ENCODE measurements at places on chromosomes 12 and 14.

DNA sequence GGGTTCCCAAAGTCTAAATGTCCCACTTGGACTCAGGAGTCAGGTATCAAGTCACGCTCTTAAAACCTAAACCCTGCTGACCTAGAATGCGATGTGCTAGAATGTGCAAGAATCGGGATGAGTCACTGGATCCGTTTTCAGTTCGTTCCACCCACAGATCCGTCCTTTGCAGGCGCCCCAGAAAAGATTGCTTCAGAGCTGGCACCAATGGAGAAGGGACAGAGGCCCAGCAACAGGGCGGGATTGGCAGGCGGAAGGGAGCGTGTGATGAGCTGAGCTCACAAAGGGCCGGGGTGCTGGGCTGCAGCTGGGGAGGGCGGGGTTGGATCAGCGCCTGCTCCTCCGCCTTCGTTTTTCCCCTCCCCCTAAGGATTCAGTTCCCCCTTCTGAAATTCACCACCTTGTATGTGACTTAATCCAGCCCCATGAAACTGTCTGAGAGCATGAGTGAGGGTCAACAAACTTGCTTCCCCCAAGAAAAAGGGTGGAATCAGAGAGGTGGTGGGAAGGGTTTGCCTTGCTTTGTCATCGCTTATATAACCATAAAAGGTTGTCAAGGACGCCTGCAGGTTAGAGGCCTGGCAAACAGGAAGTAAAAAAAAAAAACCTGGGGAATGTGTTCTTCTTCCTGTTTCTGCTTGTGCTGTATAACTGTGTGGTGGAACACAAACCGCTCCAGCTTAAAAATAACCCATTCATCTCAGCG, 2.8 kb upstream of the UBC start:
- no peak for DNase-seq

DNA sequence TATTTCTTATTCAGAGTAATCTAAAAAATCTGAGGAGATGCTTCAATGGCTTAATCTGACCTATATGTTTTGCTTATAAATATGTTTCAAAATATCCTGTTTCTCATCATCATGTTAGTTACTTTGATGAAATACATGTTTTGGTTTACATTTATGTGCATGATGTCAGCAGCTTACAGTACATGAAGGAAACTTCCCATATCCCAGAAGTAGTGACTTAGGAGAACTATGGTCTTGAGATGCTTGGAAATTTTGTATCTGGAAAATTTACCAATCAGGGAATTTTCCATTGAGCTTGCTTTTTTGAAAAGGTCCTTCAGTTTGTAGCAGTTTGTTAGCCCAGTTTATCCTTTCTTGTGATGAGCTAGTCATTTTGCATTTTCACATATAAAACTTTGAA, 73.3 kb downstream of the RASSF8 start:
- DNase-seq: no peak

DNA sequence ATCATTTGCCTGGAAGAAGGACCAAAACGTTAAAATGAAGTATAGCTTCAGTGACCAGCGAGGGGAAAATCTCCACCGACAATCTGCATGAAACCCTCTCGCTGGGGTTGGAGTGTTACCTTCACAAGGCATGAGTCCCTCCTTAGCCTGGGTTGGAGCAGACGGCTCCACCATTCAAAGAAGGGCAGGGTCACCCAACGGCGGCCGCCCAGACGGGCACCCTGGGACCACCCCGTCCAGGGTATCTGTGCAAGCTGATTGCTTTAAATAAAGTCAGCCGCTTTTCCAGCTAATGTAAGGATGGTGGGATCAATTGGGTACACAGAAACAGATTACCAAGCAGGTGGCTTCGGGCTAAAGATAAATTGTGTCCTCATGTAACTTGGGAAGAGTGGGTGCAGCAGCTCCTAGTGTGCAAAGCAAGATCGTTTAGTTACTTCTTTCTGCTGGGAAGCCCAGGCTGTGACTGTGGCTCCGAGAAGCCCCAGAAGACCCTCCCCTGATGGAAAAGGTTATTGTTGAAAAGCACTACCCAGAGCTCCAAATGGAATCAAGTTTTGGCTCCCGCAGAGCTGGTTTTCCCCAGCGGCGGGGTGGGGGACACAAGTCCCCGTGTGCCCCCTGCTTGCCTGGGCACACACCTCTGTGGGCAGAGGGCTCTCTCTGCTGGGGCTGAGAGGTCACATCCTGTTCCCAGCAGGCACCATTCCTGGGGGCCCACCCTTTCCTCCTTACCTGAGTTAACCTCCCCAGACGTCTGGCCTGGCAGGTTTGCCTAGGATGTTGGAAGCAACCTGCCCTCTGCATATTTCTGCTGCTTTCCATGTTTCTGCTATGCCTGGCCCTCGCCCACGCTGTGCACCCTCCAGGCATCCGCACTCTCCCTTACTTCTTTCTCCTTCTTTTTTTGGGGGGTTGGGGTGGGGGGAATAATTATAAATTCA, 318.6 kb upstream of the DIO3 start:
- no peak for DNase-seq

DNA sequence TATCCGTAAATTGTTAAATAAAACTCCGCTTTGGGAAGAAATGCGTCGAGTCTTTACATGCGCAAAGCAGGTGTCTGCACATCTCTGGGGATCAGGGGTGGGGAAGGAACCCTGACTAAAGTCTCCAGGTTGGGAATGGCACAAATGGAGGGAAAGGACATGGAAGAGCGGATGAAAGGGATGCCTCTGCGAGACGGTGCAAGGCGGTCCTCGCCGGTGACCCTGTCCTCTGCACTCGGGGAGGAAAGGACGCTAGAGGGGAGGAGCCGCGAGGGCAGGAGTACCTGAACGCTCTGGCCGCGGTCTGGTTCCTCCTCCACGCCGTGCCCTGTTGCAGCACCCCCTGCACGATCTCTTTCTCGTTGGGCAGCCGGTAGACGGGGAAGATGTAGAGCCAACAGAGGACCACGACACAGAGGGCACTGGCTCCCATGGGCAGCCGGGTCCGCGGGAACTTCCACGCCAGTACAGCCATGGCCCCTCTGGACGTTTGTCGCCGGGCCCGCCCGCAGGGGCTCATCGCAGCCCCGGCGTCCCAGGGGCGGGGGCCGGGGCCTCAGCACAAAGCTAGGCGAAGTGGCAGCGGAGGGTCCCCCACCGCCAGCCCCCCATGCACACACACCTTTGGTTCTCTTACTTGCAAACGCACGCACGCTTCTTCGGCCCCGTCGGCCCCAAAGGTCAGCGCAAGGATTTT, 646 bp downstream of the ST8SIA1 start:
- no peak for DNase-seq

DNA sequence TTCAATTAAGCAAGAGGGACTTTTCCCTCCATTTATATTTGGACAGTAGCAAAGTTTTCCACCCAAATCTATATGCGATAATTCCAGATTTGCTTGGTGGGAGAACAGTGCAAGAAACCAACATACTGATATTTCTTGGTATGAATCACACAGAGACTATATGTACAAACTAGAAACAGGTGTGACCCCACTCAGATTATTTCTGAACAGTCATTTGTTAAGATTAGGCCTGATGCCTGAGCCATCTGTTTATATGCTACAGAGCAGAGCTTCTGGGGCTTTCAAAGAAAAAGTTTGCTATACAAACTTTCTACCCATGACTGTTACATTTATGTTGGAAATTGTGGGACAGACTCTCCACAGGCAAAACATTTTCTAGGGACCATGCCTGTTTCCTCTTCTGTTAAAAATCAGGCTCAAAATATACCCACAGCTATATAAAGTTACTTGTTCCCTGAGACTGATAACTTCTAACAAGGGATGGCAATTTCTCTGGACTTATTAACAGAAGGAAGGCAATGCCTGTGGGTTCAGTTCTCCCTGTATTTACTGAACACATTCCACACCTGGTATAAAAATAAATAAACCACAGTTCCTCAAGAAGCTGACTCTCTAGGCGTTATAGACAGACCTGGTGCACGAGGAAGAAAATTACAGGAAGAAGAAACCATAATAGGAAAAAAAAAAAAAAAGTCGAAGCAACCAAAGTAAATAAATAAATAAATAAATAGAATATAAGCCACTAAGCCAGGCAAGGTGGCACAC, 8.0 kb downstream of the PTPN21 start:
- no peak for DNase-seq

DNA sequence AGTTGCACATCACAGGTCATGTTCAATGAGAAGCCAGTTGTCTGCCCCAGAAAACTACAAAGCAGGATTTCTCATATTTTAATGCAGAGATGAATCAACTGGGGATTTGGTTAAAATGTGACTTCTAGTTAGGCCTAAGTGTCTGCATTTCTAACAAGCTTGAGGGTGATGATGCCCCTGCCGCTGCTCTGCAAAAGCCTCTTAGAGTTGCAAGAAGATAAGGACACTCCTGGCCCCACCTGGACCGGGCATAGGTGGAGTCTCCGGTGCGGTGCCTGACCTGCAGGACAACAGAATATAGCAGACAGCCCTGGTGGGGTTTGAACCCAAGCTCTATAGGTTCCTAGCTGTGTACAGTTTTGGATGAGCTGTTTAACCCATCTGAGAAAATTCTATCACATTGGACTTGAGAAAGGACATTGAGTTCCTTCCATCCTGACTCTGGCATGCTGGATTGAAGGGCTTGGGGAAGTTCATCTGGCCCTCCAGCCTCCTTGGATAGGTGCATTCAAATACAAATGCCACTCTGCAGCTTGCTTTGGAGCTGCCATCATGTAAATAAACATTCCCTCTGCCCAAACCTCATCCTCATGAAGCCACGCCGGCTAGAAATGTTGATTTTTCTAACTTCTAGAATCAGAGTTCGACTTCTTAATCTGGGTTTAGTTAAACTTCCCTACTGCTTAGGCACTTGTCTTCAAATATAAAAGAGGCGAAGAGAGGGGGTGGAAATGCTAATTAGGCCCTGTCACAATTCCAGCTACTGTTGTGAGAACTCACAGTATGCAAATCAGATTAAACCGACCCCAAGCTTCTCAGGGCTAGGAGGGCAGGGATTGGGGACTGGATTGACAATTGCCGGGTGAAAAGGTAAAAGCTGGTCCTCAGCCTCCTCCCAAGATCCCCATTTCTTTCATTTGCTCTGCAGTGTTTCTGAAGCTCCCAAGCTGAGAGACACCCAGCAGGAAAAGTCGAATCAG, 1225.6 kb downstream of the VRK1 start:
- no peak for DNase-seq

DNA sequence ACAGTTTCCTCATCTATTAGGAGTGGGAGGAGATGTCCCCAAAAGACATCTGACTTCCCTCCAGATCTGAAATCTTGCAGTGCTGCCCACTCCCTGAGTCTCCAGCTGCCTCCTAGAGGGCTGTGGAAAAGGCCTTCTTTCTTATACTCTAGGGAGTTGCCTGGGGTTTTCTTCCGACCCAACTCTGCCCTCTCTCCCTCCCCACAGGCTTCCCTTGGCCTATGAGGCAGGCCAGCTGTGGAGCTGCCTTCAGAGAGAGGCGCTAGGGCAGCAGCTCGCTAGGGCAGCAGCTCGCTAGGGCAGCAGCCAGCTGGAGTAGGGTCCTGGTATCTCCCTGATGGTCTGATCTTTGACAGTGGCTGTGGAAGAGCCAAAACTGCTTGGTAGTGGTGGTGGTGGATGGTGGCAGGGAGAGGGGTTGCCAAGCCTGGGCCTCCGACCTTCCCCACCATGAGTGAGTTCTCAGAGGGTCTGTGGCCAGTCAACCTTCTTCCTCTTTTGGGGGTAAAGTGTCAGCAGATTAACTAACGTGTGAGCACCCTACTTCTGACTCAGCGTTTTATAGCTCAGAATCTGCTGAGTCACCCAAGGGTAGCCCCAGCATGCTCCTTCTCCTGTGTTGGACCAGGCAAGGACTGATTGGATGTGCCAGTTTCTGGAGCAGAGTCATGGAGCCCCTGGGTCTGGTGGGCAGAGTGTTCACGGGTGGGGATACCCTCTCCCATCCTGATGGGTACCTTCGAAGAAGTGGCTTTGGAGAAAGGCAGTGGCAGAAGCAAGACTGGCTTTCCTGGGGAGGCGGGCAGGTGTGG, 2.3 kb downstream of the SLC48A1 start:
- DNase-seq: no peak

DNA sequence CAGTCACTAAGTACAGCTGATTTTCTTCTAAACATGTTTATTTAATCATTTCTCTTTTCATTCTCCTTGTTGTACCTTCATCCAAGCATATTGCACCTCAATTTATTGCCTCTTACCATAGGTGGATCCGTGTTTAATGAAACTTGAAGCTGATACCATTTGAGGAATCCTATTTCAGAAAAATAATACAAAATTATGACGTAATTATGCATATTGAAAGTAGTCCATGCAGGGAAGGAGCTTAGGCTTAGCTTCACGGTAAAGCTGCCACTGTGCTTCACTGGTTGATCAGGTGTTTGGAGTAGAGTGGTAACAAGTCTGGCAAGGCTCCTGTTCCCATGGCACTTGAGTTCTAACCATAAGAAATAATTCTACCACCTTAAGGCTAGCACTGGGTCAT, 61.0 kb upstream of the CLEC14A start:
- no peak for DNase-seq

- no peak for DNase-seq
Observed at GRCh38 chr12:19998961-19999804, 369.2 kb upstream of the PDE3A start.

GRCh38 chr14:77245820-77246219, 25.2 kb downstream of the NGB start:
- no peak for DNase-seq

DNA sequence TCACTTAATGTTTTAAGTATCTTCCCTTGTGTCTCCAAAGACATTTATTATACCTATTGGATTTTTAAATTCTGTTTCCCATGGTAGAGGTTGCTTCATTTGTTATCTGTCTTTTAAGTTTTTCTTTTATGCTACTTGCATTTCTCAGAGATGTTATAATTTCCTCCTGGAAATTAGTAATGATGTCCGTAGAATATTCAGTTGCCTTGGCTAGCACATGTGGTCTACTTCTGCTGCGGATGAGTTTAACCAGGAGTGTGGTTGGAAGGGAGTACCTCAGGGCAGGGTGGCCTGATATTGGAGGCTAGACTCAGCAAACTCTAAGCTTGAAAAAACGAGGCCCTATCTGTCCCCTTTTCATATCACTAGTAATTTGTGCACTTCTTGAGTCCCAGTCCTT, 8.8 kb upstream of the EVL start:
- DNase-seq: no peak

DNA sequence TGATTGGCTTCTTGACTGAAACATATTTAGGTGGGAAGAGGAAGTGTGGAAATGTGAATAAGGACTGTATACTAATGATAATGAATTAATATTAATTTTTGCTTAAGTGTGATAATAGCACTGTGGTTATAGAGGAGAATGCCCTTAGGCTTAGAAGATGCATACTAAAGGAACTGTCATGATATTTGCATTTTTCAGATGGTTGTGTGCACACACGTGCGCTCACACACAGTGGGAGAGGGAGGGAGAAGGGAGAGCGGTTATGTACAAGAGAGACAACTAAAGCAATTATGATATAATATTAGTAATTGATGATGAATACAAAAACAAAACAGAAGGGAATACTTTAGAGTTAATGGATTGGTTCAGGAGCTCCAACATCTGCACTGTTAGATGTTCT, 54.2 kb downstream of the RCOR1 start:
- no peak for DNase-seq

DNA sequence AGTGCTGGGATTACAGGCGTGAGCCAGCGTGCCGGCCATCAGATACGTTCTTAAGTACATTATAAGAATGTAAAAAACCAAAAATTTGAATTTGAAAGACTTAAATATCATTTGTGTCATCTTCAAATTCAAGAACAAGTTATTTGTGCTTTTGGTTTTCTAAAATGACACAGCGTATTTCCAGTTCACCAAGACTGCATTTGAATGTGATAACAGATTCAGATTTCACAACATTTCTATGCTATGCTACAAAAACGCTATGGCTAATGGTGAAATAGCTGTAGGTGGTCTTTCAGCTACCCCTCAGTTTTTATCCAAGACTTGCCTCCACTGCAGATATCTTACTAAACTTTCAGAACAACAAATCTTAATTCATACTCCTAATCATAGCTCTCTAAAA, 46.7 kb downstream of the APPL2 start:
- DNase-seq: no peak

GRCh38 chr12:90355711-90356355, 599.1 kb downstream of the CCER1 start:
- no peak for DNase-seq
